CD4-positive, alpha-beta T cell treated with Interleukin-17A for 1 hour (primary cell): ENCODE measurements at places on chromosomes 7 and 10.

DNA sequence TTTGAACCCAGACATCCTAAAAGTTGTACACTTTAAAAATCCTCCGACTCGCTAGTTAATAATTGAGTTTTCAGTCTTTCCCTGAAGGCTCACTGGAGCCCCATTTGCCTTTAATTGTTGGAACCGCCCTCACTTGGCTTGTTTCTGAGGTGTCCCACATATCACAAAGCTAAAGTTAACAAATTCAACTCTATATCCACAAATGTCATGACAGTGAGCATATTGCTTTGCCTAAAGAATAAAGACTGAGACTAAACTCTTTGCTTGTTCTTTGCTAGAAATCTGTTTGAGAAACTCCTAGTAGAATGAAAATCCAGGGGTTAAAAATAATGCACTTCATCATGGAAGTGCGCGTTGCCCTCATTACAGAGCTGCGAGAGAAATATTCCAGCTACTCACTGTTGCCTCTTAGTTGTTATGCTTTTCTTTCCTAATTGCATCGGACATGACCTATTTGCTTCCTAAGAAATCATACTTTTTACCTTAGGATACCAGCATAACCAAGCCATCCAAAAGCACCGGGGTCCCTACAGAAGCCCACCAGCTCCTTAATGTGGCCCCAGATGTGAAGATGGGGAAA lies 752 bp downstream of the THSD7A start:
- no peak for DNase-seq

- DNase-seq, result no peak
Observed at GRCh38 chr7:95472581-95473161, 13.1 kb upstream of the ASB4 start.

GRCh38 chr10:121158988-121159579 lies 307.9 kb downstream of the WDR11 start:
- DNase-seq, result no peak

- DNase-seq, result no peak
Observed at GRCh38 chr7:120729245-120729644, 128.7 kb downstream of the TSPAN12 start.

DNA sequence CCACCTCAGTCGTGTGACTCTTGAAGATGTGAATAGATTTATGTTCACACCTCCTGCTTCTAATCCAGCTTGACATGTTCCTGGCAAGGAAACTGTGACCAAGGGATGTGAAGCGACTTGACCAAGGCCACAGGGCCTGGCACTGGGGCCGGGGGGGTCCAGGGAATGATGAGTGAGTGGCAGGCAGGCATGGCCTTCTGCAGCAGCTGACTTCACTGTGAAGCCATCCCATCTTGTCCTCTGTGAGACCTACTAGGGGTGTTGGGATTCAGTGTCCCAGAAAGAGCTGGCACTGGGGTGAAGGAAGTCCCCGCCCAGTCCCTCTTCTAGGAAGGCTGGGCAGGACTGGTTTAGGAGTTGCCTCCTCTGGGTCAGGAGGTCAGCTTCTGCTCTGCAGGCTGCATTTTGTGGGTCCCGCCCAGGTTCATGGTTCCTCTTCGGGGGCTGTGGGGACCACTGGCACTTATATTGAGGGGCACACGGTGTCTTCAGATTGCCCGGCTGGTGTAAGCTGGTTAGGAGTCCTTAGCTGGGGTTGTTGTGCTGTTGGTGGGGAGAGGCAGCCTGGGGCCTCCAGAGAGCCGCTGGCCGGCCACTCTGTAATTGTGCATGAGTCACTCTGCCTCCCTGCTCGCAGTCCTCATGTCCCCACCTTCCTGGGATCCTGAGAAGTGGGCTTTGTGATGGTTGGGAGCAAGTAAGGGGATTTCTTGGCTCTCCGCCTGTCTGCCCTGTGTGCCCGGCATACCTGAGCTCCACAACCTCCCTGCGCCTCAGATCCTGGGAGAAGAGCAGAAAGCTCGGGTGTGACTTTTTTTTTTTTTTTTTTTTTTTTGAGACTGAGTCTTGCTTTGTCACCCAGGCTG lies 11.0 kb downstream of the ZMIZ1 start:
- no peak for DNase-seq

DNA sequence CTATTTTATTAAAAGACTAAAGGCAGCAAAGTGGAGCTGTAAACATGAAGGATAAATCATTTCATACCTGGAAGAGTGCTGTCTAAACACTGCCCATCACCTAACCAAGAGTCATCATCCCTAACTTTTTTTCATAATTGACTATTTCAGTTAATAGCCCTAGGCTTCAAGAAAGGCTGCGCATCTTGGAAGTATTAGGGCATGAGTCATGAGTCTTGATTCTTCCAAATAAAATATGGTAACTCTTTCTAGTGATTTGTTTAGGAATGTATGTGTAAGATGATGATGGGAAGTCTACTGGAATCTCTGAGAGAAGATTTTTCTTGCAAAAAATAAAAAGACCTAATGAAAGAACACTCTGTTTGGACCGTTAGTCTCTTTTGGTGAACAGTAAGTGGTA lies 207.7 kb upstream of the AHR start:
- no peak for DNase-seq

DNA sequence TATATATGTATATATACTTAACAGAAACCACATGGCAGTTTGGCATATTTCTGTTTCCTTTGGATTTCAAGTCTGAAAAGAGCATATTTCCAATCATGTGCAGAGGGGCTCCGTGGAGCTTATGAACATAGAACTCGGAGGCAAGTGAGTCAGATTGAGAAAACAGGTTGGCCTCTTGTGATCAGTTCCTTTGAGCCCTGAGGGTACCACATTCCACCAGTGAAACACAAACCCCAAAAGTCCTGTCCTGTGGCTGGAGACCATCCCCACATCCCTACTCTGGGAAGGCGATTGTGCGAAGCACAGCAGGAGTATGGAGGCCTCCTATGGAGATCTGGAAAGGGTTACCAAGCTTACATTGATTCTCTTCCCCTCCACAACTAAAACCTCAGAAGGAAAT lies 196.7 kb upstream of the TMEM72 start:
- no peak for DNase-seq

GRCh38 chr7:26180792-26181198 lies 19.8 kb downstream of the HNRNPA2B1 start:
- peak; percentile 30 for DNase-seq

DNA sequence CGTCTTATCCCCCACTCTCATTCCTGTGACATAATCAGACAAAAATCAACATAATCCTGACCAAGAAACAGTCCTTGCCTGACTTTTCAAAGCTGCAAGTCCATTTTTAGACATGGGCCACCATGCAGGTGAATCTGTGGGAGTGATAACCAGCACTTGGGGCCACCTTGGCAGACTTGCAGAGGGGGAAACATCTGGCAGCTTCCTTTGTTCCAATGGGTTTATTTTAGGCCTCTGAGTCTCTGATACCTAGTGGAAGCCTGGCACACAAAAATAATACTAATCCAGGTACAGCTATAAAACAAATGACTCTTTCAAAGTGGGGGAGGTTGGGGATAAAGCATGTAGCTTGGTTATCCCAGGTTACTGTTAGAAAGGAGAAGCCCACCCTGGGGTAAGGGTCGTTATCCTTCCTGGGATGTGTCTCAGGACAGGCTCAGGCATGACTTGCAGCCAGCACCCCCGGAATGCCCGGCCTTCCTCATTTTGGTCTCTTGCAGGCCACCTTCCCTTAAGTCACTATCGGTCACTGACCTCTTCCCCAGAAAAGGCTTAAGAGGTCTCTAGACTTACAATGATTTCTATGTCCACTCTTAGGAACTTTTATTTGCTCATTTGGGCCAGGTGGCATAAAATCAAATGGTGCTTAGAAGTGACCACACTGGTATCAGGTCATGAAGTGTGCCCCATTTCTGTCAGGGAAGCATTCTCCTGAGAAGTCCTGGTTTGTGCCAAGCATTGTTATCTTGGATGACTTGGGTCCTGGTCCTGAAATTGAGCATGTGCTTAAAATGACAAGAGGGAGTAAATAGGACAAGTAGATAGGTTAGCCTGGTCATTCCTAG lies 37.6 kb downstream of the EEPD1 start:
- no peak for DNase-seq

- no peak for DNase-seq
Observed at GRCh38 chr7:47584536-47584895, 2.6 kb upstream of the TNS3 start.

DNA sequence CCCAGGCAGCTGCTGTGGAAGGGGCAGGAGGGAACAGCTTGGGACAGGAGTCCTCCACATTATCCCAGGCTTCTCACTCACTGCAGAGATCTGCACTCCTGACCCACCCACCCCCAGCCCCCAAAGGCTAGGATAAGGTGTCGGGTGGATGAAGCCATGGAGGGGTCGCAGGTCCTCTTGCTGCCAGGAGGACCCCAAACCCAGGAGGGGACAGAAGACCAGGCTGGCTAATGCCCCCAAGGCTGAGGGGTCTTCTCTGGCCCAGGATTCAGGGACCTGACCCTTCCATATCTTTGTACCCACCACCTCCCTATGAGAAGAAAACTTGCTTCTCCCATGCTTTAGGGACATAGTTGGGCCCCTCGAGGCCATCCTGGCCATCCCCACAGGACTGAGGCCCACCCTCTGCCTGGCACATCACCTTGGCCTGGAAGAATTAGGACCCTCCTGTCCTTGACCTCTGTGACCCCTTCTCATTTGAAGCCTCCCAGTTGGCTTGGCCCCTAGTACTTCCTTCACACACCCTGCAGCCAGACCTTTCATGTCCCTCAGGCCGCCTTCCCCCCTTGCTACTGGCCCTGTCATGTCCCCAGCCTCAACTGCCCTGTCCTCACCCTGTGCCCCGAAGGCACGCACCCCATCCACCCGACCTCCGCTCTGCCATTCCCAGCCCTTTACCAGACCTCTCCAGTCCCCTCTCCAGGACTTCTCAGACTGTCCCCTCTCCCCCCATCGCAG lies 21.6 kb downstream of the KCNH2 start:
- no peak for DNase-seq

- no peak for DNase-seq
Observed at GRCh38 chr10:44010873-44011602, 362.4 kb upstream of the ZNF32 start.

DNA sequence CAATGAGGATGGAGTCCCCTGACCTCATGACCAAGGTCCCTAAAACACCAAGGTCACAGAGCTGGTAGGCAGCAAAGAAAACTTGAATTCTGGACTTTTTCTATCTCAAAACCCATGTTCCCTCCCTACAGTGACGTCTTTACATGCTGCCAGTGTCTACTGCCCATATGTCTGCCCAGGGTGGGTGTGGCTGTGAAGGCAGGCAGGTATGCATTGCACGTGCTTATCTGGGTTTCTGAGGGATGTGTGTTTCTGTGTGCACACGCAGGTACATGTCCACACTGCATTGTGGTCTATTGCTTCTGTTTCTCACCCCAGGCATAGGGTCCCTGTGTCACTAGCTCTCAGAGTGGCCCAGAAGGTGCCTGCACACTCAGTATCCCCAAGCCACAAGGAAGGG lies 13.5 kb downstream of the ATP6V1F start:
- DNase-seq, result no peak

GRCh38 chr7:130669085-130669700 lies 645 bp upstream of the COPG2 start:
- peak; percentile 29 for DNase-seq

GRCh38 chr10:86687750-86688149 lies 19.4 kb downstream of the LDB3 start:
- no peak for DNase-seq

GRCh38 chr10:51659344-51659743 lies 40.1 kb downstream of the CSTF2T start:
- no peak for DNase-seq

DNA sequence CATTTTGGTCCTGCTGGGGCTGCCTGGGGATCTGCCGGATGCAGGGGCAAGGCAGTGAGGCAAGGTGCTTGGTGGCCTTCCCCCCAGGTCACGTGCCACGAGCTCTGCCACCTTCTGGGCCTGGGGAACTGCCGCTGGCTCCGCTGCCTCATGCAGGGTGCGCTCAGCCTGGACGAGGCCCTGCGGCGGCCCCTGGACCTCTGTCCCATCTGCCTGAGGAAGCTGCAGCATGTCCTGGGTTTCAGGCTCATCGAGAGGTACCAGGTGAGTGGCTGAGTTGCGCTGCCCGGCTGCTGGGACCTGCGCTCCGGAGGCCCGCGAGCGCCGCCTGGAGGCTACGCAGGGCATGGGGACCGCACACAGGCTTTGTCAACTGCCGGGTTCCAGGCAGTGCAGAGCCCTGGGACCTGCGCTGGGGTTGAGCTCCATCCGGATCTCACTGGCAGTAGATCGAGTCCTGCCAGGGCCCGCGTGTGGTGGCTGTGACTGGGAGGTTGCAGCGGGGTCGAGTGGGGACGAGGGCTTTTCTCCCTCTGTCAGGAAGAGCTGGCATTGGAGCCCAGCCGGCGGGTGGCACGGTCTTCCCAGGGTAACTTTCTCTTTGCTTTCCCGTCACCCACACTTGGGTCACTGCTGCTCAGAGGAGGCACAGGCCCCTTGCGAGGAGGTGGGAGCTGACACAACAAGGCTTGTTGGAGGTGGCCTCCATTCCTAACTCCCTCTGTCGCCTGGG lies 21.7 kb downstream of the AMZ1 start:
- DNase-seq, result peak; percentile 79

GRCh38 chr10:132732518-132732917 lies 53.4 kb downstream of the NKX6-2 start:
- no peak for DNase-seq

- DNase-seq, result no peak
Observed at GRCh38 chr10:78577712-78578111, 491.1 kb upstream of the ZMIZ1 start.

DNA sequence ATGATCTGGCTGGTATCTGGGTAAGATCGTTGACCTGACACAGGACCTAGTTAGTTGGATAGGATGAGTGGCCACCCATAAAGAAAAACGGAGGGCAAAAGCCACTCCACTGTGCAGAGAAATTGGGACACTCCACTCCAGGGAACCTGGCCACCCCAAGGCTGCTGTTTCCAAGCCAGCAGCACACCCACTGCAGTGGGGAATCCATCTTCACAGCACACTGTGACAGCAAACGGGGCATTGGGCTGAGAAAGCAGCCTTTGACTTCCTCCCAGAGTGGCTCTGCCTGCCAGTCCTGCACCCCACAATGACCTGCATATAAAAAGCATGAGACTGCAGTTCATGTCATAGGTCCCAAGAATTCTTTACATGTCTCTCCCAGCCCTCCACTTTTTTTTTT lies 52.9 kb downstream of the MTPN start:
- DNase-seq, result no peak

DNA sequence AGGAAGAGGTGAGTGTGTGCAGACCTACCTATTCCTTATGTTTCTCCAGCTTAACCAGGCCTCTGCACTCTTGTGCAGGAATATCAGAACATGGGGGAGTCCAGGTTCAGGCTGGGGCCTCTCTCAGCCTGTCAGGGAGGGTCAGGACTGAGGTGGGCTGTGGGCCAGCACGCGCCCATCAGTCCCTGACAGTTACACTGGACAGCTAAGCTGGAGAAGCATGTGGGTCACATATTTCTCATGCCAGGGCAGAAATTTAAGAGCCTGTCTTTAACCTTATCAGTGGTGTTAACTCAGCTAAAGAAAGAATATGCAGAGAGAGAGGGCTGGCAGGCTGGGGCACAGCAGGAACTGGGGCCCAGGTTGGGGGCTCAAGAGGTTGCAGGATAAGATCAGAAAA lies 8.7 kb upstream of the POLD2 start:
- DNase-seq, result no peak

GRCh38 chr10:13681960-13682359 lies 95.2 kb downstream of the PRPF18 start:
- no peak for DNase-seq
